SHP77 (cell line): ENCODE measurements at places on chromosomes 11 and 22.

DNA sequence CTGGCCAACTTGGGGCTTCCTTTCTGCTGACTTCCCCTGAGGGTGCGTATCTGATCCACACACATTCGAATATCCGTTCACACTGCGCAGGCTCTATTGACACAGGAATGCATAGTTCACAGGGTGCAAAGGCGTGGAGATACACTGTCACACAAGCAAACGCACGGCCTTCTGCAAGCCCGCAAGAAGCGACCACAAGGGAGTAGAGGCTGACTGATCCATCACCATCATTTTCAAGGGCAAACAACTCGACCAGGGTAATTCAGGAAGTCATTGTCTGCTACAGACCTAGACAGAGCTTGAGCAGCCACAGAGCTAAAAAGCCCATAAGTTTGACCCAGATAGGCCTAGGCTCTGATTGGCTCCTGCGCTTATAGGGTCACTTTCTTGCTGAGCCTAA lies 392.3 kb downstream of the MN1 start:
- no peak for DNase-seq

DNA sequence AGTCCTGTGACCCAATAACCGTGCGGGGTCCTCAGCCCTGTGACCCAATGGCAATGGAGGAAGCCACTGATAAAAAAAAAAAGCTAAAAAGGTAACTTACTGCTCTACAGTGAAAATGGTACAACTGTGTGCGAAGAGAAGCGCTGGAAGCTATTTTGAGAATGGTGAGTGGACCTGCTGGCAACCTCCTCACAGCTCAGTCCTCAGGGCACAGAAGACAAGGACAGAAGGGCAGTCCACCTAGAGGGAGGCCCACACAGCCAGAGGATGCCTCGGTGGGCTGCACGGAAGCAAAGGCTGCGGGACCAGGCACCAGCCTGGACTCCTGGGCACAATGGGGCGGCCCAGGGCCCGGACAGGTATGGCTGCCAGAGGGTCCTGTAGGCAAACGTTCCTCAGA lies 35.6 kb downstream of the BRD1 start:
- no peak for DNase-seq

DNA sequence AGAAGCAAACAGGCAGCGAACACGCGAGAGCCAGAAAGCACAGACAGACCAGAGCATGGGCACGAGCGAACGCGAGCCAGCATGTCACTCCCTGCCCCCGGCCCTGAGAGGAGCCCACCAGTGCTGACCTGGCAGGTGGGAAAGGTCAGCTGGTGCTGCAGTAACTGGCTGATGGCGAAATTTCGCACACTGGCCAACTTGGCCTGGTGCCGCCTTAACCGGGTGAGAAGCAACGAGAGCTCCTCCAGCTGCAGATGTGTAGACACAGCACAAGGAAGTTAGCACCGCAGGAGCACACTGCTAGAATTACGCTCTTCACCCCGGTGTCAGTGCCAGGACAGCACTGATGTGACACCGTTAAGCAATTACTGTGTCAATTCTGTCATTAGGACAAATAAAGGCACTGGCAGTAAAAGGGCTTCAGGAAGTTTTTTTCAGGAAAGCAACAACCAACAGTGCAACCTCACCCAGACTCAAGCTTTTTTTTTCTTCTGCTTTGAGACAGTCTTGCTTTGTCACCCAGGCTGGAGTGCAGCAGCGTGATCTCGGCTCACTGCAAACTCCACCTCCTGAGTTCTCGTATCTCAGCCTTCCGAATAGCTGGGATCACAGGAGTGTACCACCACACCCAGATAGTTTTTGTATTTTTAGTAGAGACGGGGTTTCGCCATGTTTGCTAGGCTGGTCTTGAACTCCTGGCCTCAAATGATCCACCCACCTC lies 76.8 kb downstream of the C11orf58 start:
- DNase-seq, result no peak

DNA sequence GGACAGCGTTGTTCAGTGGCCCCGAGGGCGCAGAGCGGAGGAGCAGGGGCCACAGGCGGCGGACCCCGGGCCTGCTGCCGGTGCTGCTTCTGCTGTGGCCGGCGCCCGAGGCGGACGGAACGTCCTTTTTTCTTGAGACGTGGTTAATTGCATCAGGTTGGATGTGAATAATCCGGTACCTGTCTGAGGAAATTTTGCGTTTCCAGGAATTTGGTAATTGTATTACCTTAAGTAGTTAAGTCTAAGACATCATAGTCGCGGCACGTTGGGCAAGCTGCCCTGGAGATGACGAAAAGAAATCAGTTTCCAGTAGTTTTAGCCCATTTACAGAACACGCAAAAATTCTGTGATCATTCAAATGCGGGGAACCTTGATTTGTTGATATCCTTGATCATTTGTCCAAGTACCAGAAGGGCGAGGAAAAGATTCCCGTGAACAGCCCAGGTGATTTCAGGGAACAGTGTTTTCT lies 789 bp downstream of the SPECC1L start:
- DNase-seq, result no peak

GRCh38 chr22:39690881-39691605 lies 120.5 kb downstream of the CACNA1I start:
- no peak for DNase-seq

- DNase-seq, result no peak
These were observed 1033.7 kb upstream of the CCDC90B start for GRCh38 chr11:84319863-84320262.

DNA sequence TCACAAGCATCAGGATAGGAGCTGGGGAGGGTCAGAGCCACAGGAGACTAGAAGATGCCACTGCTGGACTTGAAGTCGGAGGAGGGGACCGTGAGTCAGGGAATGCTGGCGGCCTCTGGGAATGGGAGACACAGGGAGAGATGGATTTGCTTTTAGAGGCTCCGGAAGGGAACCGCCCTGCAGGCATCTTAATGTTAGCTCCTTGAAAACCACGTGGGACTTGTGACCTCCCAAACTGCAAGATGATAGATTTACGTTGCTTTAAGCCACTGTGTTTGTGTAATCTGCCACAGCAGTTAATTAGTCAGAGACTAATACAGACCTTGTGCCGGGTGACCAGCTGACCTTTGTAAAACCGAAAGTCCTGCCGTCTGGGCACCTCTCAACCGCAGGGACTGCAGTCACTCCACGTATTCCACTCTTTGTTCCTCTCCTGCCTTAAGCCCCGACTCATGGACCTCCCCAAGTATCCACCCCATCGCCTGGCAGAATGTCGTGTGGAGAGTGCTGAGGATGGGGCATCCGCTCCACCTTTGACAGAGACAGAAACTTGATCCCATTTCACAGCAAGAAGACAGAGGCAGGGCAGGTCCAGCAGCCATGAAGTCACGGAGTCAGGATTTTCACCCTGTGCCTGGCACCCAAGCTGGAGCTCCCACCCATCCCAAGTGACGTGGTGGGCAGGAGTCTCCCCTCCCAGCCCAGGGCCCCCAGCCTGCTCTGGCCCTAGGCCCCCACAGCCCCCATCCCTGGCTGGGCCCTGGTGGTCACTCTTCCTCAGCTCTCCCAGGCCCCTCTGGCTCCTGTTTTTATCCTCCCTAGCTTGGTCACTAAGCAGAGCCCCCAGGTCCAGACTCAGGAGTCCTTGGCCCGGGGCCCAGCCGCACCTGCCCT lies 19.4 kb upstream of the CTSD start:
- no peak for DNase-seq
